ENCODE measurements at places on chromosomes 7 and 10. TPM values are rescaled to one million over a fixed set of nuclear protein-coding genes. Genes with fewer than 3 reads are reported as not detected.
A peak's percentile ranks its signal among the peaks of the same experiment; 100 is the strongest.

DNA sequence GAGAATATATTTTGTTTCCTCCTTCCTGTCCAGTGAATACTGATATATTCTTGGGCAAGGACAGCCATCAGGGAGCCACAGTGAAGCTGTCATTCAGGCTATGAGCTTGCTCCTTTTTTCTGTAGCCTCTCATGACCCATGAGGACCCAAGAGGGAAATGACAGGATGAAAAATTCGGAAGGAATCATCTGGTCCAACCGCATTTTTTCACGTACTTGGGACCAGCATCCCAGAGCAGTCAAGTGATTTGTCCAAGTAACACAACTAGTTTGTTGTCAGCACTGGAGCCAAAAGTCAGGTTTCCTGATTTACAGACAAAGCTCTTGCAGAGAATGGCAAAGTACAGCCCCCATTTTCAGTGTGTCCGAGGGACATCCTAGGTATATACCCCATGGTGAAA is 47.2 kb upstream of the AGBL3 start:
- DNase-seq = no peak

DNA sequence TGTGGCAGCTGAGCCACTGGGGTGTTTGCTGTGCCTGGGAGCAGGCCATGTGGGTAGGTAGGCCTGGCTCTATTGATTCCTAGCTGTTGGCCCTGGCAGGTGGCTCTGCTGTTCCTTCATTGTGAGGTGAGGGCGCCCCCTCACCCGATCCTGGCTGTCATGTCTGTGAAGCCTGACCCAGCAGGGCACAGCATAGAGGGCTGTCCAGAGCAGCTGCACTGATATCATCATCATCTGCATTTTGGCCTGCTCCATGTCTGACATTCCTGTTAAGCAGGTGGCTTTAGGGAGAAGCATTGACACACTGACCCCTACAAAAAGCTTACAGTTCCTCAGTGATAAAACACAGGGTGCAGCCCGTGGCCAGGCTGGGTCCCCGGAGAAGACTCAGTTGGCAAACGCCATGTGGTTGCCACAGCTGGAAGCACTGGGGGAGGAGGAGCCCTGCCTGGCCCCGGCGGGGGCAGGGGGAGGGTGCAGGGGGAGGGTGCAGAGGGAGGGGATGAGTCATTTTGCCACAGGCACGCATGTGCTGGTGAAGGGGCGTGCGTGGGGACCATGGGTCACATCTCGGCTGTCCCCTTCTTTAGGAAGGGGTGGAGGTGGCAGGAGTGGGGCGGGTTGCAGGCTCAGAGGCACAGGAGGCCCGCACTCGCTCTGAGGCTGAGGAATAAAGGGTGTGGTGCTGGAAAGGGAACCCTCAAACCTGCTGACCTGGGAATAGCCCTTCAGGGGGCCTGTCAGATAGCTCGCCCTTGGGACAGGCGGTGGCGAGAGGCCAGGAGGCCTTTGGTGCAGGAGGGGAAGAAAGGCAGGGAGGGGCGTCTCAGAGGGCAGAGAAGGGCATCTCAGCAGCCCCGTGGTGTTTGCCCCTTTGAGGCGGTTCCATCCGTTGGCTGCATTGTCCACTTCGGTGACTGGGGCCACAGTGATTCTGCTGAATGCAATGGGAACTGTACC is 31.6 kb downstream of the IKZF1 start:
- peak; percentile 10 for DNase-seq

- DNase-seq = no peak
Observed at GRCh38 chr7:141949451-141949850, 2.7 kb upstream of the CLEC5A start.

- DNase-seq = peak; percentile 18
Observed at GRCh38 chr7:152602962-152603361, 73.0 kb downstream of the XRCC2 start.

GRCh38 chr7:40717242-40717641 is 582.4 kb downstream of the SUGCT start:
- DNase-seq = peak; percentile 92

DNA sequence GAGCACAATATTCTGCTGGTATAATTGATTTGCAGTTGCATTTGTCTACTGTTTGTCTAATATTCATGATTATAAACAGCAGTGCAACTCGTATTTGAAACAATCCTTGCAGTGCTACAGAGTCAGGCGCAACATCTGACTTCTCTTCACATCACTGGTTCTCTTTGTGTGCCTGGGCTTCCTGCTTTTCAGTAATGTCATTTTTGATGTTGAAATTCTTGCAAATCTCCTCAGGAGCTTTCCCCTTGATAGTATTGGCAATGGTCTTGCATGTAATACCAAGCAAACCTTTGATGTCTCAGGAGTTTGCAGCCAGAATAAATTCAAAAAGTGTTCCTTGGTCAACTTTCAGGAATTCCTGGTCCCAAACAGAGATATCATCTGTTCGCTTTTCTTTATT is 20.2 kb downstream of the HPS6 start:
- no peak for DNase-seq

DNA sequence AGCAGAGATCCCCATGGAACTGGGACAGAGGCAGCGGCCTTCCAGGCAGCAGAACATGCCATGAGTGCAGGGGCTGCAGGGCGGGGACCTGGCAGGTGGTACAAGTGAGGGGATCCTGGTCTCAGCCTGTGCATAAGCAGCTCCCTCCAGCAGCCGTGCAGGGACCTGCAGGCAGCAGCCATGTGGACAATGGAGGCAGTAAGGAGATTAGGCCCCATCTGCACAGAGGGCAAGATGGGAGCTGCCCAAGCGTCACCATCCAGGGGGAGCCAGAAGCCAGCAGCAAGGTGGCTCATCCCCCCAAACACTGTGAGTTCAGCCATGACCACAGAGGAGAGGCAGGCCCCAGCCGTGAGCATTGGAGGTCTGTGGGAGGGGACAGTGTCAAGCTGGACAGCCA is 3.1 kb downstream of the DDC start:
- DNase-seq = no peak

DNA sequence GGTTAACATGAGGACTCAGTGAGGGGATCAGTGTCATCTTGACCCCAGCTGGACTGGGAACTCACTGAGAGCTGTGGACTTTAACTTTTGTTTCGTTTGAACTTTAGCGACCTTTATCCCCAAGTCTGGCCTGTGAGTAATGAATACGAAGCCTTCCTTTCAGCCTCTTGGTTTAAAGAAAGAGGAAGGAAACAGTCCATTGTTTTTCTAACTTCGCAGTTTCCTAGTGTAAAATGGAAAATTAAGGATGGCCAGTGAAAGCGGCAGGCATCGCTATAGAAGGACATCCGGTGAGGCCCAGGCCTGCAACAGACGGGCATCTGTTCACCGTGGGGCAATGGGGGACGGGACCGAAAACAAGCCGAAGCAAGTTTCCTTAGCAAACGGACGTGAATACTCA is 44.1 kb upstream of the ADO start:
- DNase-seq = no peak

DNA sequence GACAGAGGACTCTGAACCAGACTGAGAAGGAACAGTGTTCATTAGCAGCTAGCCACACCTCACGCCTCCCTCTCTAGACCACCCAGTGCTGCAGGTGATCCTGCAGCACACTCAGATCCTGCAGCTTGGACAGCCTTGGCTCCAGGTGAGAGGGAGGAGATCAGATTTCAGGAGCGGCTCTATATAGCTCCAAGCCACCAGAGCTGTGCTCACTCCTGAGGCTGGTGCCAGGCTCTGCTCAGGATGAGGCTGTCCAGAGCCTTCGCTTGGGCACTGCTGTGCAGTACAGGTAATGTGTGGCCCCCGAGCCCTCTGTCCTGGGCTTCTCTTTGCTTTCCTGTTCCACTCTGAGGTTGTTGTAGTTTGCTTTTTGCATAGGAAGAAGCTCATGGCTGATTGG is 42.4 kb downstream of the C10orf120 start:
- DNase-seq = no peak

DNA sequence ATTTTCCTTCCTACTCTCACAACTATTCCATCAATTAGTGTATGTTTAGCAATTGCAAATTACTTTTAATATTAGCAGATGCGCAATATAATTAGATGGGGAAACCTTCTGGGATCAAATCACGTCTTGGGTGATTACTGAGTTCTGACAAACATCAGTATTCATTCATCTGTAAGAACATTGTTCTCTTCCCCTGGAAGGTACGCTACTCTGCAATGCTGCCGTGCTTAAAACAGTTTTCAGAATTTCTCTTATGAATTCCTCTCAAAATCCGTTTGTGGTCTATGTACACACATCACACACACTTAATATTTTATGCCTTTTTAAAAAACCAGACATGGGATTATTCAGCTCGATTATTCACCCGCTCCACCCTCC is 237.5 kb upstream of the NEBL start:
- no peak for DNase-seq

- DNase-seq = no peak
Observed at GRCh38 chr10:86703176-86703575, 34.9 kb downstream of the LDB3 start.

GRCh38 chr7:18064242-18064838 is 36.7 kb upstream of the PRPS1L1 start:
- peak; percentile 25 for DNase-seq

DNA sequence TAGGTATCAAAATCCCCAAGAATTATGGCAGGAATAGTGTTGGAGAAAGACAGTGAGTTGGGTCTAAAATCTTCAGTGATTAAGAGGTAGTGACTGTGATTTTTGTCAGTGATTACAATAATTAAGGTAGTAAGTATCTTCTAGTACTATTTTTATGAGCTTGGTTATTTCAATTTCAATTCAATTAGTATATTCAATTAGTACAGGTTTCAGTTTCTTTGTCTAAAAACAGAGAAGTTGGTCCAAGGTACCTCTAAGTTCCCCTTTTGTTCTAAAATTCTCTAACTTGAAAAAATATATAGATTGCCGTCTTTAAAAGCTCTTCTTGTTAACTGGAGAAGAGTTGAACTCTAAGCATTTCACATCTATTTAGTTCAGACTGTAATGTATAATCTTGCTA is 82.9 kb downstream of the OTUD1 start:
- DNase-seq = no peak

- peak; percentile 54 for DNase-seq
Observed at GRCh38 chr10:90652519-90652918, 205.3 kb downstream of the HTR7 start.

- peak; percentile 81 for DNase-seq
Observed at GRCh38 chr7:74269757-74270277, 15.6 kb upstream of the RFC2 start.

DNA sequence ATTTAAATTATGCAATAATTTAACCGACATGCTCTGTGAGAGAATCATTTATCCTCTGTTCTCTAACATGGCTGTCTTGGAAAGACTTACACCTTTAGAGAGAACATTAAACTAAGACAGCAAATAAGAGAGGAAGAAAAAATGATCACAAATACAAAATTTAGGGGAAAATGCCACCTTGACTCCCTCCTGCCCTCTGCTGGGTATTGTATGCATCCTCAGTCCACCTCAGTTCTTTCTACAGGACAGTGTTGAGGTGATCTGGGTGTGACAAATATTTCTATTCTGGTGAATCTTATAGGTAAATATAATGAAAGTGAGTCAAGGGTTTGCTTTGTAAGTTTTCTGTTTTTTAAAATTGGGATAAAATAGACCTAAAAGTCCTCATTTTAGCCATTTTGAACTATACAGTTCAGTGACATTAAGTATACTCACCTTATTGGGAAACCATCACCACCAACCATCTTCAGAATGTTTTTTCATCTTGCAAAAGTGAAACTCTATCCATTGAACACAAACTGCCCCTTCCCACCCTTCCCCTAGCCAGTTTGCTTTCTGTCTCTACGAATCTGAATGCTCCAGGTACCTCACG is 61.5 kb upstream of the ELMO1 start:
- DNase-seq = peak; percentile 14

DNA sequence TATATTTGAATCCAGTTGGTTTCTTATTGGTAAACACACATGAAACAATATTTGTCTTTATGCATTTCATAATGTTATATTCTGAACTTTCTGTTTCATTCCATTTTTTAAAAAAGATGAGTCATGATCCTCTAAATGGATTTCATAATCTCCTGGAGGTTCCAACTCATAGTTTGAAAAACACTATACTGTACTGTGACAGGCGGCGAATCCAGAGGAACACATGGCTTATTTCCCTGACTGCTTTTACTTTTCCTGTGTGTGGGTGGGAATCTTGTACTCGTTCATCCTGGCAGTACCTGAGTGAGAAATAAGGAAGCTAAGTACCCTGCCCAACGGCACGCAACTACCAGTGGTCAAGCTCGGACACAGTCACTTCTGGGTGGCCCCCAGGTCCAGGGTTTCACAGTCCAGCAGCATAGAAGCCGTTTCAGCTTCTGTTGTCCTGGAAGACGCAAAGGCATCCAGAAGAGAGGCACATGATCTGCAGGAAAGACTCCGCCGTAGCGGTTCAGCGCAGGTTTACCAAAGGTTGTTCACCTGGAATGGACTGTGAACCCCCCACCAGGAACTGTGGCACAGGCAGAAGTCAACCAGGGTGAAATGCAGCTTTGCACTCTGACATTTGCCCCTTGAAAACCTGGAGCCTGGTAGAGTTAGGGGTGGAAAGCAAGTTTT is 117.7 kb downstream of the CCNY start:
- DNase-seq = no peak

The OR2A7 gene
- total RNA-seq = 0.07 TPM

The TYW1B gene
- 0.89 TPM for total RNA-seq

The SSC4D gene
- 0.44 TPM for total RNA-seq

The MSS51 gene
- 0.10 TPM for total RNA-seq

The SLC26A5 gene
- total RNA-seq = not detected

The FKBP6 gene
- total RNA-seq = not detected

The RELN gene
- total RNA-seq = 1.0 TPM

The MYH16 gene
- total RNA-seq = 0.34 TPM
